CD4-positive, alpha-beta memory T cell (primary cell): ENCODE measurements at places on chromosomes 13 and 19.

GRCh38 chr19:48446579-48446978 is 796 bp downstream of the GRWD1 start:
- DNase-seq: no peak

DNA sequence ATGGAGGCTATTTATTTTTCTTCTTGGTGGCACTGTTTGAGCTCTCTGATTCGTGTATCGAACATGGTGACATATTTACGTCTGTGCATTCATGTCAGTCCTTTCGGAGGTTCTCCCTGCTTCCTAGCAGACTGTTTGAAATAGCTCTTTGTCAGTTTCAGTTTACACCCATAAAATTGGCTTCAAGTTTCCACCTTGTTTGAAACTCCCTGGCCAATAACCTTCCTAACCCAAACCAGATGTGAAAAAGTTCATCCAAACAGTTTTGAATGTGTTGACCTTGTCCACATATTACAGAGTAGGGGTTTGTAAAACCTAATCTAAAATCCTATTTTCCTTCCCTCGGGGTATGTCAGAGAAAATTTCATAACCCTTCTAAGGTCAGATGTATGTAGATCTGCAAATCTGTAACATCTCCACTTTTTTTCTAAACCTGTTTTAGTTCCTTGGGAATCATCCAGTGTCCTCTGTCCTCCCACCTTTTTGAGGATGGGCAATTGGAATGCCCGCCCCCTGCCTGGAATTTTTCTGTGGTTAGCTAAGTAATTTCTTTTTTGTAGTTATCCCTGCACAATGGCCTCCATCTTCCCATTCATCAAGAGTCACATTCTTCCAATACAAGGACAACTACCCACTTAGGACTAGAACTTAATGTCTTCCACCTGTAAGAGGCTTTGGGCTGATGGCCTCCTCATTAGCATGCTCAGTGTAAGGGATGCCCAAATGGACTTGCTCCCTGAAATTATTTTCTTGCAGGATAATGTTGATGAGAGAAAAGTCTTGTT is 499.8 kb downstream of the GPC6 start:
- DNase-seq: no peak

DNA sequence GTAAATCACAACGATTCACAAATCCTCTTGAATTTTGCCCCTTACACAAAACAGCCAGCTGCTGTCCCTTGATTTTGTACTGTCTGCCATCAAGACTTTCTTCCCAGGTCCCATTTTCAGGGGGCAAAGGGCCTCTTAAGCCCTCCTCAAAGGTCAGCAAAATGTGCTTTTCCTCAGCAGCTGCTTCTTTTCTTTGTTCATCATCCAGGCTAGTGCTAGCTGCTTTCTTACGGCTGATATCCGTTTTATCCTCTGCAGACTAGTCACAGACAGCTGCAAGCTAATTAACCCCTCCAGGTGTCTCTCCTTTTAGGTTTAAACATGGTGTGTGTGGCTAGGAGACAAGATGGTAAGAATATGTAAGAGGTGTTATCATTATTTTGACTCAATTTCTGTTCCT is 90.9 kb downstream of the NALCN start:
- DNase-seq: no peak

DNA sequence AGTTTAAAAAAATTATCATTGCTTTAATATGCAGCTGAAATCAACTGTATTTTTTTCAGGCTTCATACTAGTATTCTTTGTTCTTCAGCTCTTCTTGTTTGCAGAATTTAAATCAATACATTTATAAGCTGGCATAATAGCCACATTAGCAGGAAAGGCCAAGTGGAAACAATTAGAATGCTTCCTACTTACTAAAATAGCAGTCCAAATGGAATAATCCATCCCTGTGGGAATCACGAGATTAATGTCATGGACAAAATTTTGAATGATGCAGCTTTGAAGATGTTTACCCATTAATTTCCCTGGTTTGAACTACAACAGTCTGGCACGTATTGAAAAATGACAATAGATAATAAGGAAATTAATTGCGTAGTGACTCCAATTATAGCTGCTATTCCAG is 2650.8 kb downstream of the PCDH9 start:
- no peak for DNase-seq
